ENCODE measurements at places on chromosomes 3 and 15.

GRCh38 chr3:145286937-145287336, 874.0 kb downstream of the PLOD2 start:
- no peak for DNase-seq

- peak; percentile 5 for DNase-seq
Observed at GRCh38 chr3:71583566-71584393, at the start of gene FOXP1. Gene FOXP1 (minus strand): TSS chr3:71583728. CDS start chr3:71198381, 385,347 bp downstream.

DNA sequence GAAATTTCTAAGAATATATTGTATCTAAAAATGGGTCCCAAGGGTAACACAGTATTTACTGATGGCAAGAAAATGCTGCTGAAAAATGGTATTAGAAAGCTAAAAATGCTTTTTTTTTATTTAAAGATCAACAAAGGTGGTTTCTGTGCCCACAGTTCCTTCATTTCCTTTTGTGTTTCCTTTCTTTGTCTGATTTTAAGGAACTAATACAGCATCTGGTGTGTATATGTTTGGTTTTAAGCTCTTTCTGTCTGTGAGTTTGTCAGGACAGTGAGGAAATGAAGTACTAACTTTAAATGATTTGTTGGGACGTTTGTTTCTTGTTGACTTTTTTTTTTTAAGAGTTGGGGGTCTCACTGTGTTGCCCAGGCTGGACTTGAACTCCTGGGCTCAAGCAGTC, 38.2 kb downstream of the RASA2 start:
- no peak for DNase-seq

DNA sequence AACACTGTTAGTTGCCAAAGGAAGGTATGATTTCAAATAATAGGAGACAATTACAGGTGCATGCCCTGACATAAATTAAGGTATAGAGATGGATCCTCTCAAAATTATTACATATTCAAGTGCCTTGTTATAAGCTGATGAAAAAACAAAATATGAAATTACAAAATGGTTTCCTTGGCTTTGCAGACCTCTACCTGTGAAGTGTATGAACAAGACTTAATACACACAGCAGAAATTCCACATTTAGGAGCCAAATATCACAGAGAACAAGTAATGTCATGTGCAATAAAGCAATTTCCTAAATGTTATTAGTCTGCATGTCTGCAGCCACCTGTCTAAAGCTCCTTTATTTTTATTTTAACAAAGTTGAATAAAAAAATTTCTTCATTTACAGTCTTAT, 151.5 kb downstream of the ALCAM start:
- no peak for DNase-seq

GRCh38 chr15:83243634-83244033, 36.0 kb upstream of the HDGFL3 start:
- no peak for DNase-seq

DNA sequence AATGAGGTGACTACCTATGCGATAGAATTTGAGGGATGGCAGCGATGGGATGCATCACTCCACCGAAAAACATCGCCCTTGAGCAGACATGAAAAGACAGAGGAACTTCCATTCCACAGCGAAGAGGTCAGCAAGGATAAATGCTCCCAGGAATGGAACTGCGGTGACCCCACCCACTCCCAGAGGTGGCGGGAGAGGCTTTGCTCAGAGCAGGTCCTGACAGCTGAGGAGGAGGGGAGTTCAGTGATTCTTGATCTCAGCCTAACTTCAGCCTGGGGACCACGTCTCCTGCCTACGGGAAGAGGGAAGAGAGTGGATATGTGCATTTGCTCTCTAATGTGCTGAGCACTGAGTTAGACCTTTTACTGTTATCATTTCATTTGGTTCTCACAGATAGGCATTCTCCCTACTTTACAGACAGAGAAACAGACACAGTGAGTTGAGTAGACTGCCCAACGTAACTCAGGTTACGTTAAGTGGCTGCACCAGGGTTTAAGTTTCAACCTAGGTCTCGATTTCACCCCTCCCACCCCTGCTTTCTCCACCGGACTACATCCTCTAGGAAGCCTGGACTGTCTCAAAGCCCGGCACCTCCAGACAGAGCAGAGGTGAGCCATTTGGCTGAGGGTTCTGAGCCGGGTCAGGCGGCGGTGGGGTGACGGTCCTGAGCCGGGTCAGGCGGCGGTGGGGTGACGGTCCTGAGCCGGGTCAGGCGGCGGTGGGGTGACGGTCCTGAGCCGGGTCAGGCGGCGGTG, 170.0 kb downstream of the RAB11A start:
- DNase-seq: peak; percentile 14

DNA sequence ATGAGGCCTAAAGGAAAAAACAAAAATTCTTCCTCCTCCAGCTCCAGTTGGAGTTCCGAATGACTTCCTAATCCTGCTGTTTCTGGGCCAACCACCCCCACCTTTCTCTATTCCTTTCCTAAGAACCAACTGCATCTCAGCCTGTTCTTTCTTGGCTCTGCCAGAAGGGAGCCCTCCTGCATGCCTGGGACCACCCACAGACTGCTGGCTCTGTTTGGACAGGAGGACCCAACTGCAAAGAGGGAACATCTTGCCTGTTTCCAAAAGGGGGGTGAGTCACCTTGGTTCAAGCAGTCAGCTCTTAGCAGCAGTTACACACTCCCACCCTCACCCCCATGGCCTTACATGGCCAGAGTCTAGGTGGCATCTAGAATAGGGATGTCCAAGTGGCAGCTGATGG, 116.0 kb upstream of the PRICKLE2 start:
- DNase-seq: no peak

DNA sequence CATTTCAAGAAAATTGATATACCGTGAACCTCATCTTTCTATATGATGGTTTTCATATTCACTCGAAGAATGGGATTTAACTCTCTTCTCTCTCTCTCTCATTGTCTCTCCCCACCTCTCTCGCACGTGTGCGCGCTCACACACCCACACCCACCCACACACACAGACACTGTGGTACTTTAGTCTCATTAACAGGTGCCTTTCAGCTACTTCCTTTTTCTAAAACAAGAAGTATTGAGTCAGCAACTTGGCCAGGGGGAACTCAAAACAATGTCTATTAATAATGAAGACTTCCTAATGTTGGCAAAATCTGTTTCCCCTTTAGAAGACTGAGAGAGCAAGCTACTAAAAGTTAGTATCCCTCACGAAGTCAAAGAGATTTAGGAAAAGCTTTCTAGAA, 150.7 kb downstream of the TMCO5A start:
- DNase-seq: no peak

- DNase-seq: peak; percentile 18
Observed at GRCh38 chr3:176663837-176664831, 533.1 kb downstream of the TBL1XR1 start.

DNA sequence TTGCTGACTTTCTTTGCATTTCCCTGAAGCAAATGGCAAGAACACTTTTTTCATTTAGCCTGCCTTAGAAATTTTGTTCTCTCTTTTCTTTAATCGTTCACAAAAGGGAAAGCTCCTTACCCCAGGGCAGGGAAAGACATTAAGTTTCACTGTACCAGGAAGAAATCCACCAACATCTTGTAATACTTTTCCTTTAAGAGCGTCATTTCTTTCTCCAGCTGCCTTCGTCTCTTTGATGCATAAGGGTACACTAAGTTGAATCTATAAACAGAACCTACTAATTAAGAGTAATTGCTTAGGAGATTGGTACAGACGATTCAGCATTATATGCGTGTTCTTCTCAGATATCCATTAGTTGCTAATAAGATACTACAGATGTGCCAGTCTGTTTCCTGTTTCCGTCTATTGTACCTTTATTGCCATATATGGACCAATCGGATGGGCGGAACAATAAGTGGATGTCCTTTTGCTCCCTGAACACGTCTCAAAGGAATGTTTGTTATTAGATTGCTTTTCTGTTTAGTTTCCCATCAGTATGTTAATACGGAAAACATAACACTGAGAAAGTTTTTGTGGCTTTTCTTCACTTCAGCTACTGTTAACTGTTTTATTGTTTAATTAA, 276.7 kb upstream of the RARB start:
- DNase-seq: no peak

GRCh38 chr3:117997201-117998049, 1037.2 kb downstream of the IGSF11 start:
- peak; percentile 71 for DNase-seq

DNA sequence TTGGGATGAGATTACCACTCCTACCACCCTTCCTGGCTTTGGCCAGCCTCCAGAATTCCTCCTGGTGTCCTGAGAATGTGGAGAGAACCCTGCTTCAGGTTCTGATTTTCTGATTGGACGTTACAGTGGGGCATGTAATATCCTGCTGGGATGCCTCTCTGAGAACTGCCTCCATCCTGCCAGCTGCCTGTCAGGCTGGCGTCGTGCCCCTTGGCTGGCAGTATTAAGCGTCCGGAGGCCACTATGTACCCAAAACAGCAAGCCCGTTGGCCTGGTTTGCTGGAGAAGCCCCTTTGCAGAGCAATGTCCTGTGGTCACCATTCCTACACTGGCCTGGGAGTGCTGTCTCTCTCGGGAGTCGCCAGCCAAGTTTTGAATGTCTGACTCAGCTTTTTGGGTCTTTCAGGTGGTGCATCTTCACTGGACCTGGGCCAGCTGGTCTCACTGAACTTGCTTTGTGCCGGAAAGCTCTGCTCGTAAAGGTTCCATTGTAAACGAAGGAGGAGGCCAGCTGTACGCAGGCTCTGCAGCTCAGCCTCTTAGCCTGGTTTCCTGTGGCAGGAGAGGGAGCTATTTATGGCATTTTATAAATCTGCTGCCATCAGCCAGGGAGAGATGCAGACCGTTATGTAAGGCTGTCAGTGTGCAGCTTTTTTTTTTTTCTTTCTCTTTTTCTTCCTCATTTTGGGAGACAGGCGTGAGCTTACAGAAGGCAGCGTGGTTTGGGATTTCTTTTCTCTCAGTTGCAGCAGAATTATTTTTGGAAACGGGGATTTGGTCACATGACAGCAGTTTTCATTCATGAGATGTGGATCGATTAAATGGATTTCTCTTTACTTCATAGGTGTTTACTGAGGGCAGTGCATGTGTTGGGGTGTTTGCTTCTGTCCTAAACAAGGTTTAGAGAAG, 19.0 kb upstream of the TRAK1 start:
- peak; percentile 91 for DNase-seq

- peak; percentile 10 for DNase-seq
Observed at GRCh38 chr15:49370782-49371181, 52.3 kb upstream of the FGF7 start.

- no peak for DNase-seq
Observed at GRCh38 chr3:51391566-51392354, 675 bp downstream of the RBM15B start.

- DNase-seq: no peak
Observed at GRCh38 chr3:107025961-107026360, 351.3 kb upstream of the CCDC54 start.

- DNase-seq: no peak
Observed at GRCh38 chr15:94122516-94122915, 108.8 kb upstream of the MCTP2 start.

- no peak for DNase-seq
Observed at GRCh38 chr15:34941831-34942230, 27.7 kb downstream of the AQR start.

DNA sequence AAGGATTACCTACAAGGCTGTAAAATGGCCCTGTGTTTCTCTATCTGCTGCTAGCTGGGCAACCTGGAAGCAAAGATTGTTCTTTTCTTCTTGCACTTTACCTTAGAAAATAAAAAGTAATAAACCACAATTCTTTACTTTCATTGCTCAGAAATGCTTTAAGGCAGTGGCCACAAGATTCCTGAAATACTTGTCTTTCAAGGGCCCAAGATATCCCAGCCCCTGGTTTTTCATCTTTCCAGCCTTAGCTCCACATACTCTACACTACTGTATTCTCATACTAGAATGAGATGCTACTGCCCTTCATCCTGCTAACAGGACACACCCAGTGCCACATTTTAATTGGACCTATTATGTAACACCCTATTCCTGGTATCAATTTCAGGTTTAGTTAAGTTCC, 78.9 kb downstream of the GTF2E1 start:
- no peak for DNase-seq

DNA sequence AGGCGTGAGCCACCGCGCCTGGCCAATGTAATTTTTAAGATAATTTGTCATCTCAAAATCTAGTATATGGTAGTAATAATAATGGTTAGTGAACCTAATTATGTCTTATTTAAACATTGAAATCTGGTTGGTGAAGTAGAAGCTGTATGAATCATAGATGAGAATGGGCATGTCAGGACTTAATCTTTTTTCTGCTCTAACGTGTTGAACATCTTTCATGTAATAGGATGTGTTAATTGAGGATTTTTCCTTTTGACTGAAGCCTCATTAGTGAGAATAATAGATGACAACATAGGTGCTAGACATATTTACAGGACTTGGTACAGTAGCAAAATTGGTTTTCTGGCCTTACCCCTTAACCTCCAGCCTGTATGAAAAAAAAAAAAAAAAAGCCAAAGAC, 835.6 kb downstream of the IGSF11 start:
- no peak for DNase-seq

DNA sequence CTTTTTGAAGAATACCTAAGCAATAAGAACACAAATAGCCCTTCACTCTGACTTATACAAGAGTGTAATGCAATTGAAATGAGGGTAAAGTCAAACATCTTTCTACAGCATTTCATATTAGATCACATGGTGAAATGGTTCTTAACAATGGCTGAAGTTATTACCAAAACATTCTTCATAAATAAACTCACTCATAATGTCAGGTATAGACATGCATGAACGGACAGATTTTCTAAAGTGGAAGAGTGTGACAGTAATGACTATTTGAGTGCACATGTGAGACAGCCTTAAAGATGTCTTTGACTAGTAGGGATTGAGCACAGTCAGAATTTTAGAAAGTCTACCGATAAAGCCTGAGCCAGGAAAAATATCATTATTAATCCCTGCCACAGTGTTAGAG, 471.0 kb downstream of the ZPLD1 start:
- DNase-seq: no peak

DNA sequence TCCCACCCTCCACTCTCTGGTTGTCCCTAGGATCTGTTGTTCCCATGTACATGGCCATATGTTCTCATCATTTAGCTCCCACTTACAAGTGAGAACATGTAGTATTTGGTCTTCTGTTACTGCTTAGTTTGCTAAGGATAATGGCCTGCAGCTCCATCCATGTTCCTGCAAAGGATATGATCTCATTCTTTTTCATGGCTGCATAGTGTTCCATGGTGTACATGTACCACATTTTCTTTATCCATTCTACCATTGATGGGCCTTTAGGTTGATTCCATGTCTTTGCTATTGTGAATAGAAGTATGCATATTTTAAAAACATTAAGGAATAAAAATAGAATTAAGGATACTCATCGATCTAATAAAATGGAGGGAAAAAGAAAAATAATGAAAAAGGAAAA, 278.4 kb downstream of the MBNL1 start:
- no peak for DNase-seq

GRCh38 chr3:133476971-133477375, 77.1 kb downstream of the BFSP2 start:
- DNase-seq: peak; percentile 38

- no peak for DNase-seq
Observed at GRCh38 chr3:21562243-21562642, 188.8 kb downstream of the ZNF385D start.

GRCh38 chr15:57732526-57733331, 26.2 kb downstream of the POLR2M start:
- DNase-seq: peak; percentile 69

- DNase-seq: no peak
Observed at GRCh38 chr3:108322352-108322751, 26.0 kb downstream of the HHLA2 start.

GRCh38 chr15:38242055-38242454, 10.6 kb upstream of the SPRED1 start:
- DNase-seq: no peak

GRCh38 chr3:25397150-25397549, 30.9 kb upstream of the RARB start:
- no peak for DNase-seq

Data from SJCRH30 (cell line).